ENCODE measurements at places on chromosomes 6 and 20. TPM values are rescaled to one million over a fixed set of nuclear protein-coding genes. Genes with fewer than 3 reads are reported as not detected.

The MTFR2 gene
- 3.3 TPM for total RNA-seq

The MAP7 gene
- total RNA-seq = 3.0 TPM

The TRIM40 gene
- 1.0 TPM for total RNA-seq

The C6orf15 gene
- not detected for total RNA-seq

The TRIM38 gene
- total RNA-seq = 29.8 TPM

The BMP7 gene
- total RNA-seq = 0.43 TPM

GRCh38 chr6:146865756-146866379, 267.1 kb downstream of the ADGB start:
- no peaks in the 10 kb centered on the region for H3K36me3 ChIP-seq
- H3K27ac ChIP-seq = no peak overlapping the region
- H3K4me3 ChIP-seq = no peak overlapping the region
- no peak for DNase-seq
- no peaks in the 10 kb centered on the region for H3K27me3 ChIP-seq
- no peaks in the 10 kb centered on the region for H3K4me1 ChIP-seq

DNA sequence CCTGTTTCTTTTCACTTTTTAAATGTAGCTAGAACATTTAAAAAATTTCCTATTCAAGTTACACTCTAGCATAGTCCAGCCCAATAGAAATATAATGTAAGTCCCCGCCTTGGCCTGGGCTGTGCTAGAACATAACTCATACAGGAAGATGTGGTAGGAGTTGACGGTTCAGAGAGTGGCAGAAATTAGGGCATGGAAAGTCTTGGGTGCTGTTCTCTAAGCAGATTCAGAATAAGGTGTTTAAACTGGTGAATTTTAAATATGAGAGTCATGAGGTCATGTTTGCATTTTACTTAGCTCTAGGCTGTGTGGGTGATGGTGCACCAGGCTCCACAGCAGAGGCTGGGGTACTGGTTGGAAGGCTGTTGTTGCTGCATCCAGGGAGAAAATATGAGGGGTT, 256.5 kb downstream of the FARS2 start:
- H3K36me3 ChIP-seq = no peaks in the 10 kb centered on the region
- H3K27ac ChIP-seq = no peak overlapping the region
- H3K27me3 ChIP-seq = no peaks in the 10 kb centered on the region
- no peak for DNase-seq
- H3K4me1 ChIP-seq = no peaks in the 10 kb centered on the region

DNA sequence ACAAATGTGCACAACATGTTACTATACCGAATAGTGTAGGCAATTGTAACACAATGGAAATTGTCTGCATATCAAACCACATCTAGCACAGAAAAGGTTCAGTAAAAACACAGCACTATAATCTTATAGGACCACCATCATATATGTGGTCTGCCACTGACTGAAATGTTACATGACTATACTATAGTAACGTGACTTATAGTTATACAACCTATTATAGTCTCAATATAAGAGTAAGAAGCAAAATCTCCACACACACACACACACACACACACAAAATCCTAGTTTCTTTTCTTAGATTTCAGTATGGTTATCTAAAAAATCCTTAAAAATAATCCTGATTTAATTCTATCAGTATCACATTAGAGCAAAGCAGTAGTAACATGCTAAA, 164.6 kb downstream of the RALGAPA2 start:
- H3K27ac ChIP-seq = no peak overlapping the region
- DNase-seq = no peak
- no peaks in the 10 kb centered on the region for H3K4me1 ChIP-seq
- peaks cover 68% of the 10 kb centered on the region for H3K36me3 ChIP-seq
- no peaks in the 10 kb centered on the region for H3K27me3 ChIP-seq

DNA sequence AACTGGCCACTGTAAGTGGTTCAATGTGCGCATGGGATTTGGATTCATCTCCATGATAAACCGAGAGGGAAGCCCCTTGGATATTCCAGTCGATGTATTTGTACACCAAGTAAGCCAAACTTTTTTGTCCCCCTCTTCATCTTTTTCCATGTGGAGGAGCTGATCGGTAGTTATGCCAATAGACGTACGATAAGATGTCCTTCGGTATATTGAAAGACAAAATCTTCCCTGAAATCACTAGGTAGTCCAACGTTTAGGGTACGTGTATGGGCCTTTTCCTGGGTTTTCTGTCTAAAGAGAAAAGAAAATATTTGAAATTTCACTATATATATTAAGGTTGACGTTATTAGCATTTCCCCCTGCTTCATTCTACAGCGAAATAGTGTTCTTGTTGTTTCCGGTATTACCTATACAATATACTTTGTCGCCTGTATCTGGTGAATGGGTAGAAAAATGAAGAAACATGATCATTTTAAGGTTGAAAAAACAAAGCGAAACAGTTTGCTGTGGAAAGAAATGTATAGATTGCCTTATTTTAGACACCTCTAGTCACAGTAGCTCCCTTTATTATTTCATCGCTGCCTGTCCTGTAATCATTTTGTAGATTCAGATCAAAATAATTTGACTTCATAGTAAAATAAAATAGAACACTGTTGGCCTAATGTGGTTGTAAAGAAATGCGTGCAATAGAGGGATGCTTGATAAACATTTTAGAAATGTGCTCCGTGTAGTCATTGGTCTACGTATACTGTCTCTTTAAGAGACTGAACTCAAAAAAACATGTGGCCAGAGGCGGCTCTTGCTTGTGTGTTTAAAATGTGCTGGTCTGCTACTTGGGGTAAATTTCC, 1.5 kb downstream of the LIN28B start:
- H3K27me3 ChIP-seq = peaks cover 70% of the 10 kb centered on the region
- H3K4me1 ChIP-seq = no peaks in the 10 kb centered on the region
- no peak overlapping the region for H3K27ac ChIP-seq
- H3K36me3 ChIP-seq = no peaks in the 10 kb centered on the region
- no peak for DNase-seq
- no peak overlapping the region for H3K4me3 ChIP-seq

DNA sequence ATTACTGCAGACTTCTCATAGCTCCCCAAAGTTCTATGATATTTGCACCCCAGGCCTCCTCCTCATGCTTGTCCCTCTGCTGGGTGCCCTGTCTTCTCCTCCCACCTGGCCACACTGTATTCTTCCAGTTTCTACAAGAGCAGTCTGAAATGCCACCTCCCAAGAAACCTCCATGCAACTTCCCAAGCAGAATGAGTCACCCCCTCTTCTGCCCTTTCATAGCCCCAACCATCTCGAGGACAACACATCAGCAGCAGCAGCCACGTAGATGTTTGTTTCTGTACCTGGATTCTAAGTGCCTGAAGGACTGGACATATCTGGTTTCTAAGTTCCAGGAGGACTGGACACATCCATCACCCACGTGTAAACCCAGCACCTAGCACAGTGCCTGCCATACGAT, 6.6 kb upstream of the ULBP2 start:
- no peaks in the 10 kb centered on the region for H3K36me3 ChIP-seq
- DNase-seq = no peak
- peaks cover 86% of the 10 kb centered on the region for H3K27me3 ChIP-seq
- H3K27ac ChIP-seq = no peak overlapping the region
- peaks cover 11% of the 10 kb centered on the region for H3K4me1 ChIP-seq
- no peak overlapping the region for H3K4me3 ChIP-seq

DNA sequence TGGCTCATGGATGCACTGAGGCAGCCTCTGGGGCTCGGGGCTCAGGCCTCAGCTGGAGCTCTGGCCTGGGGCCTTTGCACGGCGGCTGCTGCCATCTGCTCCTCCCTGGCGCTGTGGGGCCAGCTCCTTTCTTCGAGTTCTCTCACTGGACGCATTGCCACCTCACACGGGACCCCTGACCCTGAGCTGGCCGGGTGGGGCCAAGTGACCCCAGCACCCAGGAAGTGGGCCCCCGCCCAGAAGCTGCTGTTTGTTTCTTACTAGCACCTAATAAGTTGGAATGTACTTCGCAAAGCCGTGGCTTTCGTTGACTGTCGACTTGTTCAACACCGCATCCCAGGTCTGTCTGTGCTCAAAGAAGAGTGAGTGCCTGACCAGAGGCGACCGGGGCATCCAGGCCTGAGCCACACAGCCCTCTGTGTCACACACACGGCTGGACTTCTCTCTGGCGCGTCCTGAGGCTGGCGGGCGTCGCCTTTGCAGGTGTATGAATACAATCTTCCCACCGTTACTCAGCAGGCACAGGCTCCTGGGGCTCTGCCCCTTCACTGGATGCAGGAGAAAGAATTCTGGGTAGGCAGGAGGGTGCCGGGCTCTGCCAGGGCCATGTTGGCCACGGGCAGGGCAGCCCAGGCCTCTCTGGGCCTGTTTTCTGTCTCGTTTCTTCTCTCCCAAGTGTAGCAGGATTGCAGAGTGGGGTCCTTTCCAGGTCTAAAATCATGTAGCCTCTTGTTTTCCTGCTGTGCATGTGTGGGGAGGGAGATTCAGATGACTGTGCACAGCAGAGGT, 112.9 kb downstream of the DLL1 start:
- H3K27me3 ChIP-seq = no peaks in the 10 kb centered on the region
- no peaks in the 10 kb centered on the region for H3K36me3 ChIP-seq
- H3K4me3 ChIP-seq = no peak overlapping the region
- H3K4me1 ChIP-seq = peaks cover 6% of the 10 kb centered on the region
- H3K27ac ChIP-seq = no peak overlapping the region
- DNase-seq = peak; percentile 76

DNA sequence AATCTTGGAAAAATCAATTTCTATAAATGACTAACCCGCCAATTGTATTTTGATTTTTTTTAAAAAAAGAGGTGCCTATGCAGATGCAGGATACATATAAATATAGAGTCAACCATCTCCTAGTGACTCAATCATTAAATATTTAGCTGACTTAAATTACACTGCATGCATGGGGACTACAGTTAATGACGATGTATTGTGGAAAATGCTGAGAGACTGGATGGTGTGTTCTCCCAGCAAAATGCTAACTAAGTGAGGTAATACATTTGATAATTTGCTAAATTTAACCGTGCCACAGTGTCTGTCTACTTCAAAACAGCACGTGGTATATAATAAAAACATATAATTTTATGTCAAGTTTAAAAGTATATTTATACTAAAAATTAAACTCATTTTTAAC, 341.6 kb downstream of the PRKN start:
- H3K27me3 ChIP-seq = no peaks in the 10 kb centered on the region
- no peak overlapping the region for H3K27ac ChIP-seq
- DNase-seq = no peak
- no peaks in the 10 kb centered on the region for H3K4me1 ChIP-seq
- no peaks in the 10 kb centered on the region for H3K36me3 ChIP-seq

DNA sequence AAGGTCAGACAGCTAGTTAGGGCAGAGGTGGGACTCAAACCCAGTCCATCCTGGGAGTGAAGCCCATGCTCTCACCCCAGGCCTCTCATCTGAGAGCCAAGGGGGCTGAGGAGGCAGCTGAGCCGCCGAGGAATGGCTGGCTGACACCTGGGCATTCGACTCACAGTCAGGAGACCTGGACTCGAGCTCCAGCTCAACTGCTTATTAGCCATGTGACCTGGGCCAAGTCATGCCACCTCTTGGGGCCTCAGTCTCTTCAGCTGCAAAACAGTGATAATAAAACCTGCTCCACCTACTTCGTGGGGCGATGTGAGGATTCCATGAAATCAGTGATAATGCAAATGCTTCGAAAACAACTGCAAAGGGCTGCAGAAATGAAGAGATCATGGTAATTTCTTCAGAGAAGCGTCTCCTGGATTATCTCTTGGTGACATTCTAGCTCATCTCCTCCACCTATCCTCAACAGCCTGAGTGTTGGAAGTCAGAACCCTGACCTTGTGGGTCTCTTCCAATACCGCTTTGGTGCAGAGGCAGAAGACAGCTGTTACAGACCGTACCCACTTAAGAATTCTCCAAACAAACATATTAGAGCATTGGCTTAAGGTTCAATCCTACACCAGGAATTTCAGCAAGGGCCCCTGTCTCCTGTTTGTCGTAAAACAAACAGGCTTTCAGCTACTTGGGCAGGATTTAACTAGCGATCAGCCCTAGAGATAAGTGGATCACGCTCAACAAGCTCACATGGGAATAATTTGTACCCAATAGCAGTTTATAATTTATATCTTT, 60.0 kb upstream of the PIM1 start:
- no peaks in the 10 kb centered on the region for H3K27me3 ChIP-seq
- no peak for DNase-seq
- no peak overlapping the region for H3K4me3 ChIP-seq

- H3K4me1 ChIP-seq = peaks cover 4% of the 10 kb centered on the region
- no peaks in the 10 kb centered on the region for H3K36me3 ChIP-seq
- no peak for DNase-seq
- H3K27ac ChIP-seq = no peak overlapping the region
- H3K27me3 ChIP-seq = no peaks in the 10 kb centered on the region
Measured at GRCh38 chr20:3509064-3509463, 38.2 kb downstream of the ATRN start.

GRCh38 chr6:99091985-99092384, 144.2 kb upstream of the FBXL4 start:
- no peak overlapping the region for H3K27ac ChIP-seq
- no peaks in the 10 kb centered on the region for H3K4me1 ChIP-seq
- no peak for DNase-seq
- H3K4me3 ChIP-seq = no peak overlapping the region
- H3K27me3 ChIP-seq = no peaks in the 10 kb centered on the region

- peaks cover 68% of the 10 kb centered on the region for H3K4me1 ChIP-seq
- H3K36me3 ChIP-seq = no peaks in the 10 kb centered on the region
- H3K27ac ChIP-seq = no peak overlapping the region
- DNase-seq = no peak
- H3K4me3 ChIP-seq = no peak overlapping the region
Measured at GRCh38 chr20:62147528-62147927, 4.0 kb downstream of the SS18L1 start.

DNA sequence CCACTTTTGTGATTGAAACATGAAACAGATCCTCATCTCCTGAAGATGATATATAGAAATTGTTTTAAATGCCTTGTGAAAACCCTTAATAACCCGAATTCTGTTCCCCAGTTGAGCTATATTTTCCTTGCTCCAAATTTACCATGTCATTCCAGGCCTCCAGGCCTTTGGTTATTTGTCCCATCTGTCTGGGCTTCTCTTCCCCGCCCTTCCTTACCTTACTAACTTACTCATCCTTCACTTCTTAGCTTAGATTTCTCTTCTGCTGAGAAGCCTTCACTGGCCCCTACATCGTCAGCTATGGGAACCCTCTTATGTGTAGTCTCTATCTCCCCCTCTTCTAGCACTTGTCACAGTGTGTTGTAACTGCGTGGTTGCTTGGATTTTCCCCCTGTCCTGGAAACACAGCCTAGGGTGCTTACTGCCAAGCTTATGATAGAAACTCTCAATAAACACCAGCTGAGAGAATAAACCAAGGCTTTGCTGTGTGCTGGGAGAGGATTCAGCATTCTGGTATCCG, 68.6 kb downstream of the SGK1 start:
- H3K36me3 ChIP-seq = no peaks in the 10 kb centered on the region
- no peak for DNase-seq
- peaks cover 26% of the 10 kb centered on the region for H3K4me1 ChIP-seq

- no peaks in the 10 kb centered on the region for H3K4me1 ChIP-seq
- H3K27ac ChIP-seq = no peak overlapping the region
- DNase-seq = no peak
- H3K36me3 ChIP-seq = no peaks in the 10 kb centered on the region
- peaks cover 3% of the 10 kb centered on the region for H3K27me3 ChIP-seq
Measured at GRCh38 chr6:170473301-170473717, 79.8 kb downstream of the PSMB1 start.

All from spleen (tissue), 13 donors.